ENCODE measurements at places on chromosomes 3 and 15. TPM values are rescaled to one million over a fixed set of nuclear protein-coding genes. Genes with fewer than 3 reads are reported as not detected.
A peak's percentile ranks its signal among the peaks of the same experiment; 100 is the strongest.

Gene TLR9
- not detected for total RNA-seq

Gene MEIS2
- 32.9 TPM for total RNA-seq

Gene CHCHD6
- total RNA-seq: 18.7 TPM

Gene PROS1
- 4.0 TPM for total RNA-seq

Gene TP53BP1
- 40.6 TPM for total RNA-seq

Gene ARL6
- 24.7 TPM for total RNA-seq

Gene ARPP21
- total RNA-seq: not detected

Gene PIF1
- 9.0 TPM for total RNA-seq

Gene ILDR1
- total RNA-seq: not detected

Gene PLA1A
- not detected for total RNA-seq

Gene CCDC54
- not detected for total RNA-seq

Gene UROC1
- total RNA-seq: not detected

Gene C3orf52
- total RNA-seq: 10.9 TPM

Gene MINAR1
- 2.5 TPM for total RNA-seq

DNA sequence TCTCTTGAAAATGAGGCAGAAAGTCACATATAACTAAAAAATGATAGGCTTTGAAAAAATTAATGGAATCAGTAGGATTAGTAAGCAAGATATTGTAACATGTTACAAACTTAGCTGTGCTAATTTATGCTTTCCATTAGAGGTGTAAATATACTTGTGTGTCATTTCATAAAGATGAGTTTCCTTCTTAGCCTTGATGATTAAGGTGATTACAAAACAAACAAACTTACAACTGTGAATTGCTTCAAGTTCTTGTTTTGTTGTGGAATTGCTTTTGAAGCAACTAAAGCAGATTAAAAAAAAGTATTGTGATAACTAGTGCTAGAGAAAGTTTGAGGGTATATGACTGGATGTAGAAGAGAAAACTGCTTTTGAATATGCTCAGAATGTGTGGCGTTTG is 87.9 kb downstream of the DIPK2A start:
- no peak for DNase-seq

GRCh38 chr3:29552051-29552450 is 271.2 kb downstream of the RBMS3 start:
- DNase-seq: no peak

- peak; percentile 88 for DNase-seq
Measured at GRCh38 chr3:177827511-177828207, 630.4 kb upstream of the TBL1XR1 start.

- DNase-seq: peak; percentile 26
Measured at GRCh38 chr3:39101022-39101689, 6.3 kb downstream of the GORASP1 start.

DNA sequence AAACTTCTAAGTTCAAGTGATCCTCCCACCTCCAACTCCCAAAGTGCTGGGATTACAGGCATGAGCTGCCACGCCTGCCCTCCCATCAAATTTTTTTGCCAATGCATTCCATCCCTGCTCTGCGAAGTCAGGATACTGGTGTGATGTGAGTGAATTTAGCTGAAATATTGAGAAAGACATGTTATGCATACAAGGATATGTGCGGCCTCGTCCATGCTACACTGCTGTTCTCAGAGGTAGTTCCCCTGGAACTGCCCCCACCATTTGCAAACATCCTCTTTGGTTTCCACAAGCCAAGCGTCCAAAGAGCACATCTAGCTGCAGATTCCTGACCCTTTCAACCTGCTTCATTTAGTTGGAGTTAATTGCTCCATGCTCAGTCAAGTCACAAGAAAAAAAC is 36.5 kb upstream of the BCL2A1 start:
- DNase-seq: no peak

- peak; percentile 33 for DNase-seq
Measured at GRCh38 chr3:128970740-128971047, 23.2 kb downstream of the CFAP92 start.

DNA sequence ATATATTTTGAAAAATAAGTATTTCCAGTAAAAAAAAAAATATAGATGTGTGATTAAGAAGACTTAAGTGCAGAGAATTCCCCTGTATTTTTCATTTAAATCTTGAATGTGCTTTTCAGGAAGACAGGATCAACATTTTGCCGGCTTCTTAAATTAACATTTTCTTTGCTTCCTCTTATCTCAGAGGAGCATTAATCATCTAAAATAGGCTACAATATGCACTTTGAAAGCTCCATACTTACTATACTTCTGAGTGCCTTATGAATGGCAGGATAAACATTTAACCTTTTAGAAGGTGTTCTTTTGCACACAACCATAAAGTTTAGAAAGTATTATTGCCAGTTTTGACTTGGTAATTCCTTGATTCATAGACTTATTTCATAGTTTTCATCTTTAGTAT is 164.3 kb downstream of the ECT2 start:
- no peak for DNase-seq

DNA sequence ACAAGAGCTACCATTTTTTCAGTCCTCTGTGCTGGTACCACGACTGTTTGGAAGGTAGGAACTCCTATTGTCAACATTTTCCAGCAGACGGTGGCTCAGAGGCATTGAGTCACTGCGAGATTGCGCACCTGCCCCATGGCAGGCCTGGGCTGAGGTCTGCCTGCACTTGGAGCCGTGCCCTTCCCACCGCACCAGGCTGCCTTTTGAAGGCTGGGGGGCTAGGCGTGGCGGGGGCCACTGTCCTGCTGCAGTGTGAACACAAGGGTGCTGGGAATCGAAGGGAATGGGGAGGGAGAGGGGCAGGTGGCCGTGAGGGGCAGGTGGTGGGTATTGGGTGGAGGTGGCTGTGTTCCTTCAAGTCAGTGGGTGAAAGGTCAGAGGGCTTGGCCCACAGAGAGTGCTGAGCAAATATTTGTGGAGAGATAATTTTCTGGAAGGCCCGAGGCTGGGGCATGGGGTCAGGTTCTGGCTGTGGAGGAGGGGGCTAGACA is 16.3 kb downstream of the SNX33 start:
- no peak for DNase-seq

DNA sequence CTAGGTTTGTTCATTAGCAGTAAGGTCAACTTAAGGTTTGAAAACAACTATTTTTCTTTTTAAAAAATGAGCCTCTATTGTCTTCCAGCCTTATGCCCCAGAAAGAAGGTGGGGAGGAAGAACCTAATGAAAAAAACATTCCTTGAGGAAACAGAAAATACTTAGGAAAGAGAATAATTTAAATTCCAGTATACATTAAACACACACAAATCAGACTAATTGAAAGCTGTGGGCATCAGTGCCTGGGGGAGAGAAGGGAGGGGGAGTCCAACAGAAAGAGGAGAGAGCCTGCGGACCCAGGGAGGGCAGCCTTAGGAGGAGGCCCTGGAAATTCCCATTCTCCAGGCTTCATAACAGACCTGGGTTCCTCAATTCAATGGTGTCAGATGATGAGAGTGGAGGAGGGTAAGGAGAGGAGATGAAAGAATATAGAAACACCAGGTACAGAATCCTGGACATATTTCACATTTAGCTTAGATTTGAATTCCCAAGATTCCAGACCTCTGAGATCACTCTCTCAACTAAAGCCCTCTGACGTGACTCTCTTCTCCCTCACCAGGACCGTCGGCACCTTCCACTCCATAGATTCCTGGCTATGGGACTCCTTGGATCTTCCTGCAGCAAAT is 320.5 kb upstream of the UMPS start:
- peak; percentile 85 for DNase-seq

DNA sequence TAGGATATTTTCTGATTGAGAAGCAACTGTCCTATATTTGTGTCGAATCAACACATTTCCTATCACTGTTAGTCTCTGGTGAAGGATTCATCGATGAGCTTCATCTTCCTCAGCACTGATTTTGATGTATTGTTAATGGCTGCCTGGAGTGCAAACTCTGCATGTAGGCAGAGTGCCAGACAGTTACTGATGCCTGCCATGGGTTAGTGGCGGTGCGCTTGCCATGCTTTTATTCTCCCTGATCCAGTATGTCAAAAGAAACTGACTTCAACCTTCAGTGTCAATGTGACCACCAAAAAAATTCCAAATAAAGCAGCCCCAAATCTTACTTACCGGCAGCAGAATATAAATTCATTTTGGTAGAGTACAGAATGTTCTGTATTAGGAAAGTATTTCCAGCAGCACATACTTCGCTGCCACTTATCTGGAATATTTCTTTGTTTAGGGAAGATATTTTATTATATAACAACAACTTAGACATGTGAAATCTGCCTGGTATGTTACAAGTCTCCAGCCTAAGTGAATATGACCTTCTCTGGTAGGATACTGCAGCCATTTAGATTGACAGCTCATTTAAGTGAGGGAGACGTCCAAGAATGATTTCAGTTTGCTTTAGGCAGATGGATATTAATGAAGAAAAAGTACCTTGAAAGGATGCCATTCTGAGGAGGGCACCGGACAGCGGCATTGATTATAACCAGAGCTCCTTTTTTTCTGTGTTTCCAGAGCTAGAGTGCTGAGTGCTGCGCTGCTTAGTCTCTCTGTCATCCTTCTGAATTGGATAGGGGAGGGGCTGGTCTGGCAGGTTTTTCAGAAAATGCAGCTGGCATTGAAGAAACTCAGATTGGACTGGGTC is 59.9 kb downstream of the ARHGEF26 start:
- no peak for DNase-seq

GRCh38 chr3:71142441-71143161 is 440.9 kb downstream of the FOXP1 start:
- DNase-seq: peak; percentile 7

DNA sequence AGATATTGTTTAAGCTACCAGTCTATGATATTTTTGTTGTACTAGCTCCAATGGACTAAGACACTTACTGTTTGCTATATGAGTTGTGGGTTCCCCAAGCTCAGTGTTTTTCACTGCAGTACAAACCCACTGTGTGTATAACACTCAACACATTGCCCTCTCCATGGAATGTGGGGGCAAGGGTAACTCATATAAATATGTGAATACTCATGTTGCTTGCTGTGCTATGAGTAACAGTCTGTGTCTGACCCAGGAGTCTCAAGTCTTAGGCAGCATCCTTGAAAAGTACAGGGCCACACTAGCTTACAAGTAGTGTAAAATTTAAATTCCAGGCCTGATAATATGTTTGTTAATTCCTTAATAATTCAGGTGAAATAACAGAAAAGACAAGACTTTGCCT is 22.5 kb upstream of the CNTN3 start:
- DNase-seq: no peak

- DNase-seq: peak; percentile 50
Measured at GRCh38 chr3:142857056-142857455, 31.8 kb downstream of the PCOLCE2 start.

DNA sequence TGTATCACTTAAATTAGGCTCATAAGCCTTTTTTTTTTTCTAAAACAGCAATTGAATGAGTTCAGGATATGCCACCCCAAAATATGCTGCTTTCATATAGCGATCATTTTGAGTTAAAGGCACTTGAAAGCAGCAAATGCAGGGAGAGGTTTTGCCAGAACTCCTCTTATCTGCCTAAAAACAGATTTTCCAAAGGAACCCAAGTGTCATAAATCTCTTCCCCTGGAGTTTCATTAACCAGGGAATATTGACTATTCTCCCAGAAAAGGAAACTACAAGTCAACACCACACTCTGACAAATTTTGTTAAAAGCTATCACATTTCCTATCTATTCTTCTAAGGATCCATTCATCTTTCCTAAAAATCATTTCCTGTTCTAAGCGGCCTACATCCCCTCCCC is 11.3 kb downstream of the DNAAF4 start:
- DNase-seq: no peak

DNA sequence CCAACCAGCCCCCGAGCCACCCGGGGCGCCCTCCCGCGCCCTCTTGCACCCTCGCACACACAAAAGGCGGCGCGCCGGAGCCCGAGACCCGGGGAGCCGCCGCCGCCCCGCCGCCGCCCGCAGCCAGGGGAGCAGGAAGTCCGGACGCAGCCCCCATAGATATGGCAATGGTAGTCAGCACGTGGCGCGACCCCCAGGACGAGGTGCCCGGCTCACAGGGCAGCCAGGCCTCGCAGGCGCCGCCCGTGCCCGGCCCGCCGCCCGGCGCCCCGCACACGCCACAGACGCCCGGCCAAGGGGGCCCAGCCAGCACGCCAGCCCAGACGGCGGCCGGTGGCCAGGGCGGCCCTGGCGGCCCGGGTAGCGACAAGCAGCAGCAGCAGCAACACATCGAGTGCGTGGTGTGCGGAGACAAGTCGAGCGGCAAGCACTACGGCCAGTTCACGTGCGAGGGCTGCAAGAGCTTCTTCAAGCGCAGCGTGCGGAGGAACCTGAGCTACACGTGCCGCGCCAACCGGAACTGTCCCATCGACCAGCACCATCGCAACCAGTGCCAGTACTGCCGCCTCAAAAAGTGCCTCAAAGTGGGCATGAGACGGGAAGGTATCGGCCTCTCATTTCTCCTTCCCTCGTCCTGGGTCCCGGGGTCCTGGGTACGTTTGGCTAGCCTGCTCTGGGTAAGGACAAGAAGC is 1.6 kb downstream of the NR2F2 start:
- peak; percentile 64 for DNase-seq

DNA sequence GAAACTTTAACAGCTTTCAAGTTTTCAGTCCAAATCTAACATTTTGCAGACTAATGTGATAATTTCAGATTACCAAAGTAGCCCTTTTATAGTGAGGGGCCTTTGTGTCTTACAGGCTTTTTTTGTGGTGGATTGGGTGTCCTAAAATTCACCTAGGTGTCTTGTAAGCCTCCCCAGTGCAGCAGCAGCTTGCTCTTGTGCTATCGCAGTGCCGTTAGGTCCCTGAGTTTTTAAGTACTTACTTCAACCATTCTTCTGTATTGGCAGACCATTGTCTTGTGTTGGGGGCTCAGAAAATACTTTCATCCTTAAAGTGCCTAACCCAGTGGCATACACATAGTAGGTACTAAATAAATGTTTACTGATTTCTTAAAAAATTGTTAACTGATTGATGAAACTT is 2.1 kb downstream of the PDE8A start:
- DNase-seq: no peak

- DNase-seq: peak; percentile 41
Measured at GRCh38 chr3:130661140-130661891, 85.3 kb downstream of the PIK3R4 start.

GRCh38 chr15:40856746-40857145 is 12.9 kb downstream of the SPINT1 start:
- no peak for DNase-seq

DNA sequence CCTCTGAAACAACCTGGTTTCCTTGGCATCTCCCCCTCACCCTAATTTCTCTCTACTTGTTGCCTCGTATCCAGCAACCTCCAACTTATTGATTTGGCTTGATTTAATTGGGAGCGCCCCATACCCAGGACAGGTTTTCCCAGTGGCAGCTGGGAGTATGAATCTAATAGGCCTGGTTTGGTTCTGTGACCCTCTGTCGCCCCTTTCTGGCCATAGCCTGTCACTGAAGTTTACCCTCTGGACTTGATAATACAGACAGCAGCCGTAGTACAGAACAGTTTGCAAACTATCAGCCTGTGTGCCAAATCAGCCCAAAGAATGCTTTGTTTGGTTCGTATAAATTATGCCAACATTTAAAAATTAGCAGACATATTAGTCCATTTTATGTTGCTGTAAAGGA is 525.1 kb upstream of the GOLIM4 start:
- DNase-seq: peak; percentile 40

GRCh38 chr15:49675041-49675440 is 54.2 kb downstream of the DTWD1 start:
- DNase-seq: peak; percentile 88

GRCh38 chr3:182309120-182309519 is 484.2 kb upstream of the ATP11B start:
- DNase-seq: peak; percentile 85
